ENCODE measurements at places on chromosomes 12 and 14.

- ATAC-seq: peak; percentile 4
- peak overlapping the region; percentile 83 for H3K4me3 ChIP-seq
- peaks cover 24% of the 10 kb centered on the region for H3K4me1 ChIP-seq
- no peaks in the 10 kb centered on the region for H3K36me3 ChIP-seq
Observed at GRCh38 chr12:64824130-64824499, 332 bp upstream of the TBC1D30 start.

DNA sequence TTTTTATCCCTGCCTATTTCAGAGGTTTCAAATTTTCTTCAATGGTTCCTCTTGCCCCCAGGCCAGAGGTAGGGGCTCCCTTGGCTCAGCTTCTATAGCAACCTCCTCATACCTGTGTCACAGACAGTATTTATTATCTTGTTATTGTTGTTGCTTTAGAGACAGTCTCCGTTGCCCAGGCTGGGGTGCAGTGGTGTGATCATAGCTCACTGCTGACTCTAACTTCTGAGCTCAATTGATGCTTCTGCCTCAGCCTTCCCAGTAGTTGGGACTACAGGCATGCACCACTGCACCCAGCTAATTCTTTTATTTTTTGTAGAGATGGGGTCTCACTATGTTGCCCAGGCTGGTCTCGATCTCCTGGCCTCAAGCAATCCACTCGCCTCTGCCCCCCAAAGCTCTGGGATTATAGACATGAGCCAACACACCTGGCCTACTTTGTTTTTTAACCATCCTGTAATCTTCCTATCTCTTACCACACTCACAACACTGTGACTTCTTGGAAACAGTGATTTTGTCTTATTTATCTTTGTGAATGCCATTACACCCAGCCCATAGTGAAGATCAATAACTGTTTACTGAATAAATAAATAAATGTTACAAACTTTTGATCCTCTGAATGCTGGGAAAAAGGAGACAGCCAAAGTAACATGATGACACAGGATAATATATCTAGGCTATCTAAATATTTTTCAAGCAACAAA lies 95.9 kb downstream of the PHLDA1 start:
- H3K27ac ChIP-seq: no peak overlapping the region
- ATAC-seq: no peak
- H3K27me3 ChIP-seq: peaks cover 17% of the 10 kb centered on the region
- no peak overlapping the region for H3K4me3 ChIP-seq
- H3K36me3 ChIP-seq: no peaks in the 10 kb centered on the region

DNA sequence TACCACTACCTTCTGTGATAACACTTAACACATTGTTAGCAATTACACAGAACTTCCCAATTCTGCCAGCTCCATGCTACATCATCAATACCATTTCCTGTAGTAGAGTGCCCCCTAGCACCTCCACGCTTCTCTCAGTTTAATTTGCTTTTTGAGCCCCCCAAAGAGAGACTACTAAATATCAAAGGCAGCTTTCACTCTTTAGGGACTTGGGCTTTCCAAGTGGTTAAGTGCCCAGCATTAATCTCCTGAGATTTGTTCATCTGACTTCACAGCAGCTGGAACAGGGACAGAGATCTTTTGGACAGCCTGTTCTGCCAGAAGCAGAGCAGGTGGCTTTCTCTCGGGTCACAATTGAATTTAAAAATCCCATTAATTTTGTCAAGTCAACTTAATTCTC lies 954.9 kb downstream of the DIO2 start:
- H3K27me3 ChIP-seq: no peaks in the 10 kb centered on the region
- H3K36me3 ChIP-seq: no peaks in the 10 kb centered on the region
- no peak overlapping the region for H3K27ac ChIP-seq
- no peak for ATAC-seq
- H3K4me1 ChIP-seq: no peaks in the 10 kb centered on the region
- no peak overlapping the region for H3K4me3 ChIP-seq

GRCh38 chr14:72892879-72893635 lies 844 bp downstream of the DPF3 start:
- H3K36me3 ChIP-seq: no peaks in the 10 kb centered on the region
- peak; percentile 31 for ATAC-seq
- peak overlapping the region; percentile 82 for H3K27ac ChIP-seq

GRCh38 chr12:107374161-107374840 lies 281.0 kb upstream of the CRY1 start:
- no peak for ATAC-seq
- no peak overlapping the region for H3K4me3 ChIP-seq
- no peak overlapping the region for H3K27ac ChIP-seq
- H3K27me3 ChIP-seq: no peaks in the 10 kb centered on the region

Measured in stimulated activated memory B cell treated with anti-CD40 and anti-IgM and Interleukin-4, amounts not matched to agents 10 μg/mL and 1 μg/mL and 100 μg/mL, for 72 hours (primary cell).